ENCODE measurements at places on chromosomes 7 and 10. TPM values are rescaled to one million over a fixed set of nuclear protein-coding genes. Genes with fewer than 3 reads are reported as not detected.

The PPP1R17 gene
- not detected for total RNA-seq

The PVRIG gene
- total RNA-seq: not detected

The RHEB gene
- 43.3 TPM for total RNA-seq

The LARP4B gene
- total RNA-seq: 51.3 TPM

The OR9A2 gene
- total RNA-seq: not detected

The PPP1R9A gene
- total RNA-seq: 1.6 TPM

Measured in hair follicle dermal papilla cell (primary cell).